ENCODE measurements at places on chromosomes 4 and X.

GRCh38 chr4:147542229-147542990 lies 61.5 kb downstream of the EDNRA start:
- no peak for DNase-seq

GRCh38 chr4:184359888-184360287 lies 114.5 kb downstream of the IRF2 start:
- DNase-seq, result no peak

GRCh38 chrX:318068-318738 lies 393 bp downstream of the GTPBP6 start:
- peak; percentile 97 for DNase-seq

DNA sequence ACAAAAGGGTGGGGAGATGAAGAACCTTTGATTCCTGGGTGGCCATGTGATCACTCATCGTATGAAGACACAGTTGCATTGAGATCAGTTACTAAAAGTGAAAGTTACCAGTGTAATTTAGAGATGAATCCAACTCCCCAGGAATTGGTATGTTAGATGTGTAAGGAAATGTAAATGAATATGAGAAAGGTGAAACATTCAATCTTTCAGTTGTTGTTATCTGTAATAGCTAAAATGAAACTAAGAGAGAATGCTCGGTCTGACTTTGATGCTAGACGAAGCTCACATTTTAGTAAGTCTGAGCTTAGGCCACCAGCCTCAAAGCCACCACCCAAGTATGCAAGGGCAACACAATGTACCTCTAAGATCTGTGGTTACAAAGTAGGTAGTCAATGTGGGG lies 194.3 kb upstream of the POF1B start:
- DNase-seq, result no peak

GRCh38 chr4:169659716-169660670 lies 39.6 kb downstream of the CLCN3 start:
- peak; percentile 21 for DNase-seq

DNA sequence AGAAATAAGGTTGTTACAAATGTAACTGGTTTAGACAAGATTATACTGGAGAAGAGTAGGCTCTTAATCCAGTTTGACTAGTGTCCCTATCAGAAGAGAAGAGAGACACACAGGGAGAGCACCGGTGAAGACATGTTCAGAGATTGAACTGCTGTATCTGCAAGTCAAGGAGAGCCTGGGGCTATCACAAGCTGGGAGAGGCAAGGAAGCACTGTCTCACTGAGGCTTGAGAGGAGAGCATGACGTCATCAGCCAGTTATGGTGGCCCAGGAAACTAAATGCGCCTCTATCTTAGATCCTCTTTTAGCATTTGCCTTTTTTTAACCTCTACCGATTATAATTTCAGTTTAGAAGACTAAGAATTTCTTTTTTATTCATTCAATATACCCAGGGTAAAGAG lies 583.4 kb downstream of the TRAM1L1 start:
- no peak for DNase-seq

DNA sequence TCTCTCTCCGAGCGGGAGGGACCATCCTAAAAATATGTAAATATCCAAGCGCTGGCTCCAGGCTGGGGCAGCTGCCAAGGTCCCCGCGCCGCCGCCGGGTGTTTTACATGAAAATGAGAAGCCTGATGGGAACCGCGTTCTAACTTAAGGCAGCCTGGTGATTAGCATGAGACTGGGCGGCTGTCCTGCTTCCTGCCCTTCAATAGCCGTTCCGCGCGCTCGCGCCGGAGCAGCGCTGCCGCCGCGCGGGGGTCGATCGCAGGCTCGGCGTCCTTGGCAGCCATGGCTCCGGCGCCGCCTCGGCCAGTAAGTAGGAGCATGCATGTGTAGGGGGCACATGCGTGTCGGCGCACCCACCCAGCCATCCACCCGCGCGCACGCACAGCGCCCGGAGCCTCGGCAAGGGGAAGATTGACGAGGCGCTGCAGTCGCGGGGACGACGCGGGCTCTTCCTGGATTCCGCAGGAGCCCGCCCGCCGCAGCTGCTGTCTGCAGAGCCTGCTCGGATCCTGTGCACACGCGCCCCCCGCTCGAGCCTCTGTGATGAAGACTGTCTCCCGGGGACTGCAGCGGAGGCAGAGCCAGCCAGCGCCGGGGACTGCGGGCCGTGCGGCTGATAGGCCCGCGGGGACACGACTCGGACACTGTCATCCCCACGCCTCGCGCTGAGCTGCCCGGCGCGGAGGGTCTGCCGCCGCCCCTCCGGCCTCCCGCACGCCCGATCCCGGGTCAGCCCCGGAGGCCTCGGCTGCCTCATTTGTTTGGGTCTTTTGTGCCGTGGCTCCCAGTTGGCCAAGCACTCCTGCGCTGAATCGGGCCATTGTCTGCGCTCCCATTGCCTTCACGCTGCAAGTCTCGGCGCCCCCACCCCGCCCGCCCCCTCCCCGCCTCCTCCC lies 734 bp downstream of the STOX2 start:
- no peak for DNase-seq
